ENCODE measurements at places on chromosomes 4 and X.

GRCh38 chr4:114907568-114907967, 205.9 kb downstream of the NDST4 start:
- no peak for DNase-seq

GRCh38 chr4:147318586-147318985, 162.3 kb upstream of the EDNRA start:
- DNase-seq, result no peak

- DNase-seq, result no peak
Measured at GRCh38 chr4:94244087-94244828, 36.6 kb downstream of the SMARCAD1 start.

DNA sequence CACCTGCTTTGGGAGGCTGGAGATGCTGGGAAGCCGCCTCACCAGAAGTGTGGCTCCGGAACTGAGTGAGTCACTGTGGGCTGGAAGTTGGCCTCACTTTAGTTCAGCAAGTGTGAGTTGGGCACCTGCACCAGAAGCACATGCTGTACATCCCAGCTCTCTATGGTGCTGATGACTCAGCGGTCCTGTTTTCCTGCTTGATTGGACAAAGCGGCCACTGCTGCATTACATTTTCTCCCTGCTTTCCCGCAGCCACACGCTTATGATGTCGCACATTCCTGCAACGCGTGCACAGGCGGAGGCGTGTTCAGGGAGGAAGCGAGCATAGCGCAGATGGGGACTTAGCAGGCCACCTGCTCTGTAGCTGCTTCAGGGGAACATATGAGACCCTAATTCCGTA, 26.7 kb upstream of the CLDN34 start:
- DNase-seq, result no peak

GRCh38 chr4:138311771-138312535, 69.8 kb upstream of the SLC7A11 start:
- no peak for DNase-seq
